ENCODE measurements at places on chromosomes 6 and 20.

GRCh38 chr20:21156266-21156665 lies 30.4 kb downstream of the KIZ start:
- no peak for DNase-seq

GRCh38 chr20:35171753-35172433 lies at the start of gene PROCR:
Gene PROCR (plus strand): TSS chr20:35172072. CDS start chr20:35172155, 83 bp downstream.
- peak; percentile 1 for DNase-seq

DNA sequence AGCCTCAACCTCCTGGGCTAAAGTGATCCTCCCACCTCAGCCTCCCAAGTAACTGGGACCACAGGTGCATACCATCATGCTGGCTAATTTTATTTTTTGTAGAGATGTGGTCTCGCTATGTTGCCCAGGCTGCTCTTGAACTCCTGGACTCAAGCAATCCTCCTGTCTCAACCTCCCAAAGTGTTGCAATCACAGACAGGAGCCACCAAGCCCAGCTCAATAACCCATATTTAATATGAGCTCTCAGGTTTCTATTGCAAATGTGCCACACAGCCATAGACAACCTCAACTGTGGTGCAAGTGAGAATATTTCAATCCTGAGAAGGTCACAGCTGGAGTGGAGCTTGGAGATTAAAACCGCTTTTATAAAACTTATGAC lies 14.4 kb downstream of the JPH2 start:
- no peak for DNase-seq

DNA sequence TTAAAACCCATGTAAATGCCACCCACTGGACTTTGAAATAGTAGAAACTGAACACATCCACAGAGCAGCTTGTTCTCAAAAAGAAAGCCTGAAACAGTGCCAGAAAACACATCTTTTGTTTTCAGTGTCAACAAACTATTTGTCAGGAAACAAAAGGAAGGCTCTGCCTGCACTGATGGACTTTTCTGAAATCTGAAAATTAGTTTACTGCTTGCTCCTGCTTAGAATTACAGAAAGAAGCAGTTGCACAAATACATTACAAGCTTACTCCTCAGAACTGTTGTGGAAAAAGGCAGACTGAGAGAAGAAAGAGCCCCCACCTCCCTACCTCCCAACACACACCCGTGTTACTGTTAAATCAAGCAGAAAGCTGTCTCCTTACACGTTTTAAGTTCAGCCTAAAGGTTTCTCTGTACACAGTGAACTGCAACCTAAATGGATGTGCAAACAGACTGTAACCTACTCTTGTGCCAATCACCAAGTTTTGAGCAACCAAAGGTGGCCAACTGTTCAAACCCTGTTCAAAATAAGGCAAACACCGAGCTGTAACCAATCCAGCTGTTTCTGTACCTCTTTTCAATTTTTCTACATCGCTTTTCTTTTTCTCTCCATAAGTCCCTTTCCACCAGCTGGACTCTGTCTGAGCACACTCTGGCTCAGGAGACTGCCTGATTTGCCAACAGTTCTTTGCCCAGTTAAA lies 43.7 kb downstream of the FRK start:
- DNase-seq, result no peak

GRCh38 chr20:1094751-1095150 lies 23.7 kb upstream of the PSMF1 start:
- DNase-seq, result no peak

GRCh38 chr6:148700741-148701311 lies 46.0 kb upstream of the UST start:
- DNase-seq, result peak; percentile 20

DNA sequence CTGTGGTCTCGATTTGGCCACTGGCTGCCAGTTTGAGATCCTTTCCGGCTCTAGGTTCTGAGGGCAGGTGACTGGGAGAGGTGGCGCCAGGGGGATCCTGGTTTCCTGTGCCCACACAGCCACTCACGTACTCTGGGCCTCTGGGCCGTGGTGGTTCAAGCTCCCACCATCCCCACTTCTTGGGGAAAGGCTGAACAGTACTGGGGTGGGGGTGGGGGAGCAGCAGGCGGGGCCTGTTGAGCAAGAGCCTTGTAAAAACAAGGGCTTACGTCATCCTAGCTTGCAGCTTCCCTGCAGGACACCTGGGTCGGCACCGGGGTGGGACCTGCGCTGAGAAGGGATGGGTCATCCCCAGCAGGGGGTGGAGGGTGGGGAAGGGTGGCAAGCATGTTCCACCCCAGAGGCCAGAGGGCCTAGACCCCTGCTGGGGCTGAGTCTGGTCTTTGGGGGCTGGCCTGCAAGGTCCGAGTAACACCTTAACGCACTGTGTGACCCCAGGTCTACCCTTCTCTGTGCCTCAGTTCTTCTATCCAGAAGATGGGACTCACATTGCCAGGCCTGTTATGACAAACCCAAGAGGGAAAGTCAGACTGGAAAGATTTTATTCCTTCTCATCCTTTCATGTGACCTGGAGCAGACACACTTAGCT lies 3.1 kb upstream of the CEBPB start:
- DNase-seq, result no peak

DNA sequence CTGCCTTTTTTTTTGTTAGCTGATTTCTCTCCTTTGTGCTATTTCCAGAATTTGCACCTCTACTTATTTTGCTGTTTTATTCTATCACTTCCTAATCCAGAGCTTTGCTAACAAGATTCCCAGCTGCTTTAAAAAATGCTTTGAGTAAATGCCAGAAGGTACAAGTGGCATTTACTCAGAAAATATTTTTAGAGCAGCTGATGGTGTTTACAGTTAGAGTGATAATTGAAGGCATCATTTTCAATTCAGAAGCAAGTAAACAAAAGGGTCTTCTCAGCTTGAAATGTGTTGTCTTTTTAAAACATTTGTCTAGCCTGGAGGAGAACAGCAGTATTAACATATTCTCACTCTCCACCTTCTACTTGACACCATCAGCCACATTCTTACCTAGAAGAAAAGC lies 99.9 kb downstream of the OTOR start:
- DNase-seq, result no peak

DNA sequence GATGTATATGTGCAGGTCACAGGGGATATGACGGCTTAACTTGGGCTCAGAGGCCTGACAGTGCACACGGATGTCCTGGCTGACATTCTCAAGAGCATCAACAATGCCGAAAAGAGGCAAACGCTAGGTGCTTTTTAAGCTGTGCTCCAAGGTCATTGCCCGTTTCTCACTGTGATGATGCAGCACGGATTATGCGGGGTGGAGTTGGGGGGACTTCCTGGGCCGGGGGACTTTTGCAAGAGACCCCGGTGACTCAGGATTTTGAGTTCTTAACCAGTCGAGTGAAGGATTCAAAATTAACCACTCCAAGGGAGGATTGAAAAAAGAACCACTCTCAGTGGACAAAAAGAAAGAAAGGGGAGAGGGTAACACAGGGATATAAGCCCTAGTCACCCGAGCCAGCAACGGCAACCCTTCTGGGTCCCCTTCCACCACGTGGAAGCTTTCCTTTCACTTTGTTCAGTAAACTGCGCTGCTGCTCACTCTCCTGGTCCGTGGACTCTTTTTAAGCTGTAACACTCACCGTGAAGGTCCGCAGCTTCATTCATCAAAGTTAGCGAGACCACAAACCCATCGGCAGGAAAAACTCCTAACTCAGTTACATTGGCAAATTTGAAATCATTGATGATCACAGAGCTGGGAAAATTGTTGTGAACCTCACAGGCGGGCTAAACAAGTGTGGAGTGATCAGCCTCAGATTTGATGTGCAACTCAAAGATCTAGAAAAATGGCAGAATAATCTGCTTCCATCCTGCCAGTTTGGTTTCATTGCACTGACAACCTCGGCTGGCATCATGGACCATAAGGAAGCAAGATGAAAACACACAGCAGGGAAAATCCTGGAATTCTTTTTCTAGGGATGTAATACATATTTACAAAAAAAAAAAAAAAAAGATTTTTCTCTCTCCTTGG lies 199.3 kb downstream of the ARID1B start:
- peak; percentile 44 for DNase-seq
